ENCODE measurements at places on chromosomes 6 and 20. TPM values are rescaled to one million over a fixed set of nuclear protein-coding genes. Genes with fewer than 3 reads are reported as not detected.

ID4 gene
- total RNA-seq = 16.3 TPM

VSX1 gene
- total RNA-seq = not detected

ZNF391 gene
- total RNA-seq = 4.4 TPM

DNA sequence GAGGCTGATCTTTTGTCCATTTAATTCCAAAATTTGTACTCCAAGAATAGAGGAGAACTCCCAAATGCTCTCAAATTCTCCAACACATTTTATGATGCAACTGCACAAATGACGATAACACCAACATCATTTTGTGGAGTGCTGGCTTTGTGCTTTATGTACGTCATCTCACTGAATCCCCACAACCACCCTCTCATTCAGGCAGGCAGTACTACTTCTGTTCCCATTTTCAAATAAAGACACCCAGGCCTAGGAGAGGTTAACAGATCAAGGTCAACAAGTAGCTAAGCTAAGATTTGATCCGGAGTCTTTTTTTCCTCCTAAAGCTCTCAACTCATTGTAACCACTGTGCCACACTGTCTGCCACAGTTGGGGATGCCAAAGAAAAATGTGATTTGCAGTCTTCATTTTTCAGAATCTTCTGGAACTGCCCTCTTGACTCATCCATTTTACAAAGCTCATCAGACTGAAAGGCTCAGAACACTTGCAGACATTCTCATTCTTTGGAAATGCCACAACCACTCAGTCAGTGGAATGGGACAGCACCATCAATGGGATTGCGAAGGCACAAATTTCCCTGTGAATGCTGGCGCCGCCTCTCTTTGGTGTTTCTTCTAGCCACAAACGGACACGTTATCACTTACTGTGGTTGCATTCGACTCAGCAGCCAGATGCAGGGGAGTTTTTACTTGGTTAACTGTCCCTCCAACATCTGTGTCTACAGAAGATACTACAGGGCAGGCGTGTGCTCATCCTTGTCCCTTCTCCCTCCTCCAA is 184.4 kb downstream of the GJA10 start:
- DNase-seq = no peak

- DNase-seq = no peak
Observed at GRCh38 chr20:60049601-60050000, 91.4 kb downstream of the CDH26 start.

DNA sequence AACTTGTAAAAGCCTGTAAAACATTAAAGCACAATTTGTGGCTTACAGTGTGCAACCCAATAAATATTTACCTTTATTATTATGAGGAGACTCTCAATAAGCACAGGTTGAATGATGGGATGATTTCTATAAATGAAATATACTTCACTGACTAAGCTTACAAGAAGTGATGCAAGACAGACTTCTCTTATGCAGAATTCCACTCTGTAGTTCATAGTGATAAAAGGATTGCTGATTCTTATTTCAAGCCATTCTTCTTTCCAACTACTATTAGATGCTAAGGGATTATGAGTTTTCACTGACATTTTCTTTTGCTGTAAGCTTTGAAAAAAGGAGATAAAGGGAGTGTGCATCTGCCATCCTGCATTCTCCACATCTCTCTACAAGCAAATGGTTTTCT is 149.0 kb upstream of the ARG1 start:
- no peak for DNase-seq

GRCh38 chr6:112827793-112828192 is 480.7 kb downstream of the RFPL4B start:
- DNase-seq = no peak

ISM1 gene
- not detected for total RNA-seq

SLC22A7 gene
- not detected for total RNA-seq

DNA sequence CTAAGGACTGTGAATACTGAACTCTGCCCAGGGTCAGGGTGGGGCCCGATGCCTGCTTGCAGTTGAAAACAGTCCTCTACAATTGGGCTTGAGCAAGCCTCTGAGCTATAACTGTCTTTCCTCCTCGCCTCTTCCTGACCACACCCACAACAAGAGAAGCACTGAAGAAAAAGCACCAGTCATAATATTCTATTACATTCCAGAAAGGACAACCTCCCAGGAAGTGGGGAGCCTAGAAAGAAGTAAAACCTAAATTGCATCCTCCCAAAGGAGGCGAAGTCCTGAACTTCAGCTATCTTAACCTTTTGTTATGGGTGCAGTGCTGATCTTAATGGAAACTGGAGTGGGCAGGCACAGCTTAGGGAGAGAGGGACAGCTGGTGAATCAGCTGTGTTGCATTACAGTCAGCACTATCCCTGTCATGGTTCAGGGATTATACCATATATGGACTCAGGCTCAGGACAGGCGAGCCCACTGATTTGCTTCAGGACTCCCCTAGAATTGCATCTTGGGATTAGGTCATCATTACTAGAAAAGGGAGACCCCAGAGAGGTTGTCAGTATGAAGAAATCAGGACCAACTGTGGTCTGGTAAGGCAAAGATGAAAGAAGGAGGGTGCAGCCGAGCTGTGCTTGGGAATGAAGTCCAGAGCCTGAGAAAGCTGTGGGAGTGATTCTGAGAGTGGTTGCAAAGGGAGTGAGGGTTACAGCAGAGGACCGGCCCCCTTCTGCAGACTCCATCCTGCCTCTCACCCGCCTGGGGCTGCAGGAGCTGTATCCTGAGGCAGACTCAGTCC is 18.3 kb upstream of the TRAM2 start:
- DNase-seq = peak; percentile 95

- no peak for DNase-seq
Observed at GRCh38 chr6:73285674-73286283, 22.8 kb upstream of the KHDC1 start.

GRCh38 chr6:72413884-72414283 is 208.0 kb upstream of the KCNQ5 start:
- DNase-seq = no peak

CD109 gene
- 10.4 TPM for total RNA-seq

PKIB gene
- 10.6 TPM for total RNA-seq

AVP gene
- total RNA-seq = not detected

GRCh38 chr6:21128601-21129000 is 464.9 kb upstream of the SOX4 start:
- DNase-seq = no peak

GRCh38 chr20:50694379-50695134 is 3.2 kb upstream of the RIPOR3 start:
- no peak for DNase-seq

GRCh38 chr6:163183806-163184205 is 230.7 kb upstream of the QKI start:
- DNase-seq = no peak

DNA sequence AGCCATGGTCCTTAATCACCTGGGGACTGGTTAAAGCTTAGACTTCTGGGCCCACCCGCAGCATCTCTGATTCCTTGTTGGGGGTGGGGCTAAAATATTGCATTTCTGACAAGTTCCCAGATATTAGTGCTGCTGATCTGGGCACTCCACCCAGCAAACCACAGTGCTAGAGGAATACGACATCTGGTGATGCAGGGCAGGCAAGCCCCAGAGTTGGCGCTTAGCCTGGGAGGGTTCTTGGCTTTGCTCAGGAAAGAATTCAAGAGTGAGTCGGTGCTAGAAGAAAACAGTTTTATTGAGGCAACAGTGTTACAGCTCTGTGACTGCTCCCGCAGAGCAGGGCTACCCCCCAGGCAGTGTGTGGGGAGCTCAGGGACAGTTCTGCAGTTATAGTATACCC is 210.7 kb downstream of the TFAP2C start:
- no peak for DNase-seq

- DNase-seq = no peak
Observed at GRCh38 chr20:44658810-44659209, 7.3 kb upstream of the ADA start.

LST1 gene
- 0.42 TPM for total RNA-seq

- DNase-seq = no peak
Observed at GRCh38 chr6:149634315-149634714, 14.2 kb downstream of the KATNA1 start.

GNMT gene
- not detected for total RNA-seq

SLX4IP gene
- total RNA-seq = 5.8 TPM

CCM2L gene
- not detected for total RNA-seq

GRCh38 chr6:112557435-112557834 is 210.3 kb downstream of the RFPL4B start:
- no peak for DNase-seq

DNA sequence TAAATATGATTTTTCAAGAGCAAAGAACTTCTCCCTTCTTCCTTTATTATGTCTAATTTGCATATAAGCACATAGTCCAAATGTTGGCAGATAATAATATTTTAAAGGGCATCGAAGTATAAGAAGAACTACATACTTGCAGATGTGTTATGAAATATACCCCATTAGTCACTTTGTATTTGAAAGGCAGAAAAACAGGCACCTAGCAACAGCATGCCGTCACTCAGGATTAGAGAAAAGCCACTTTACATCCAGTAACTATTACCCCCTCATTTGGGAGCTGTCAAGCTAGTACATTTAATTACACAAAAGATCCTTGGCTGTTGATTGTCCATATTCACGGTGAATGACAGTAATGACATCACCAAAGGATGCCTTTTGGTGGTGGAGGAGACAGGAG is 99.3 kb upstream of the ARMC2 start:
- no peak for DNase-seq

DNA sequence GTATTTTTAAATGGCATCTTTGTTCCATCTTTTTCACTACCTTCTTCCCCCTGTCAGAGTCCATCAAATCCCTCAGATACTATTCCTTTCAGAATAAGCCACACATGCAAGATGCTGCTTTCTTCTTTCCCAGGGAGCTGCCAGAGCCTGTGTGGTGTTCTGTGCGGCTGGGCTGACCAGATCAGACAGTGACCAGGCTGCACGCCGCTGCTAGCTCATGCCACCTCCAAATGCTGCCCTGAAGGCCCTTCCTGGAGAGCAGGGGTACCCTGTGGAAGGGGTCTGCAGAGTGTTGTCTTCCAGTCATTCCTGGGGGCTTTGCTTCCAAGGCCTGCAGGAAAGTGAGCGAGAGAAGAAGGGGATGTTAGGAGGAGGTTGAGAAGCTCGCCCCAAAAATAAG is 179.1 kb upstream of the SUPT3H start:
- DNase-seq = no peak

GRCh38 chr20:58720890-58721289 is 28.3 kb downstream of the NPEPL1 start:
- DNase-seq = no peak

- no peak for DNase-seq
Observed at GRCh38 chr6:7628479-7628878, 38.5 kb downstream of the SNRNP48 start.

DNA sequence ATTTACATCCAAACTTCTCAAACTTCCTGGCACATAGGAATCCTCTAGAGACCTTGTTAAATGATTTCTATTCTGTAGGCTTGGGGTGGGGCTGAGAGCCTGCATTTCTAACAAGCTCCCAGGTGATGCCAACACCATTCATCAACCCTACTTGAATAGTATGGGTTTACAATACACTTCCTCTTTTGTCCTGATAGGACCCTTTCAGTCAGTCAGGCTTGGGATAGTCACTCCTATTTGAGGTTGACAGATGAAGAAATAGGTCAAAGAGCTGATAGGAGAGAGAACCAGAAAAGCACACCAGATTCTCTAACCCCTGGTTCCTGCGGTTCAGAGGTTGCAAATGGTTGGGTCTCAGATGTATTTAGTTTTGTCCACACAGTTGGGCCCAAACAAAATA is 273.4 kb downstream of the TSHZ2 start:
- no peak for DNase-seq

DNA sequence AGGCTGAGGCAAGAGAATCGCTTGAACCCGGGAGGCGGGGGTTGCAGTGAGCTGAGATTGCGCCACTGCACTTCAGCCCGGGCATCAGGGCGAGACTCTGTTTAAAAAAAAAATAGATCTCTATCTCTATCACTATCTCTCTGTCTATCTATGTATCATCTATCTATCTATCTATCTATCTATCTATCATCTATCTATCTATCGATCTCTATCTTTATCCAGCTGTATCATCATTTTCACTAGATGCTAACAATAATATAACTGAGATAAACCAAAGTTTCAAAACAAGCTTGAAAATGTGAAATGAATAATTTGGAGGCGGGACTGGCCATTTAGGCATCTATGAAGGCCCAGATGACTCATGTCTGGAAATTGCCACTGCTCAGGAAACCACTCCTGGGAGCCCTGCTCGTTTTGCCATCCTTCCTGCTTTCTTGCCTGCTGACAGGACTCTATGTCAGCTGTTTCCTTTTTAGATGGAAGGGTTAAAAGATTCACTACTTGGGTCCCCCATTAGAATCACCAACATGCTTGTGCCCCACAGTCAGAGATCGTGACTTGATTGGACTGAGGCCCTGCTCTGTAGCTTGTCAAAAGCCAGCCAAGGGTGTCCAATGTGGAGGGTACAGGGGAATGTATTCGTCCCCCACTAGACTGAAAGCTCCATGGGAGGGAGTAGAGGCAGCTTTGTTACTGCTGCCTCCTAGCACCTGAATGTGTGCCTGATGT is 61.7 kb downstream of the UTRN start:
- peak; percentile 50 for DNase-seq

- DNase-seq = no peak
Observed at GRCh38 chr6:157089258-157089657, 234.1 kb downstream of the TMEM242 start.

DZANK1 gene
- total RNA-seq = 1.4 TPM

CD93 gene
- 1.0 TPM for total RNA-seq

DNA sequence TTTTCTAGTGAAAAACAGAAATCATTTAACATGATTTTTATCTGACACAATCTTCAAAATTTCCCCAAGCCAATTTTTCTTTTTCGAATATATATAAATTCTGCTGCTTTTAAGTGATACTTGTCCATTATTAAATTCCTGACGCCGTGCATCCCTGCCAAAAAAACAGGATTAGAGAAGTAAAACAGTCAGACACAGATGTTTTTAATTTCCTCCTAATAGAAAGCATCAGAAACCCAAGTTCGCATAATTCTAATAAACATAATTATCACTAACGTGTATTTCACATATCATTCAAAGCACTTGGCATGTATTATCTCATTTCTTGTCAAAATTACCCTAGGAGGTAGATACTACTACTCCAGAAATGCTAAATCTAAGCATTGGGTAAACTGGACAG is 179.5 kb downstream of the ZFP64 start:
- no peak for DNase-seq

PCMT1 gene
- total RNA-seq = 110 TPM

CRISP2 gene
- total RNA-seq = not detected

DNA sequence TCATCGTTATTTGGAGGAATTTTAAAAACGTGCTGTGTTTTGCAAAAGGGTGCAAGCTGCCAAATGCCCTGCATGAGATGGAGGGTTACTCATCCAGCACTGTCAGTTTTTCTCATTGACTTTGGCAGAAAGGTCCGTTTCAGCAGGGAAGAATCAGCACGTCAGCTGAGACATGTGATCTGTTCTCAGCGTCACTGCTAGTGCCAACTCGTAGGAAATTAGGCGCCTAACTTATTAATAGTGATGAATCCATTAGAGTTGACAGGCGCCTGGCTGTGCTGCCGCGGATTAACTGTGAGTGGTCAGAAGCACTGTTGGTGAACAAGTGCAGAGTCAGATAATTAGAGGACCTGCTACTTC is 175.5 kb upstream of the FOXQ1 start:
- DNase-seq = peak; percentile 50

All from kidney epithelial cell (primary cell).